ENCODE measurements at places on chromosomes 5 and 9.

GRCh38 chr9:82930116-82930515, 132.8 kb downstream of the RASEF start:
- DNase-seq: no peak

DNA sequence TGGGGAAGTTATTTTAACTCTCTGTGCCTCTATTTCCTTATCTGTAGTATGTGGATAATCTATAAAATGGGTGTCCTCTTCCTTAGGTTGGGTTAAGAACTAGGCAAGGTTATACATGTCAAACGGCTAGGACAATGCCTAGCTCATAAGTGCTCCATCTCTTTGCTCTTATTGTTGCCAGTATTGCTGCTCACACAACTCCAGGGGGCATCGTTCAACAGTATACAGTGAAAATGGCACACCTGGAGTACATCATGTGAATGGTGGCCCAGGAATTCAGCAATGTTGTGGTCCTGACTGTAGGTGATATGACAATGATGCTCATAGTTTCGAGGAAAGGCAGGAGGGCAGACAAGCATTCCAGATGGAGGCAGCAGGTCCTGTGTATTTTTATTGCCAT, 30.1 kb downstream of the SLIT3 start:
- no peak for DNase-seq

DNA sequence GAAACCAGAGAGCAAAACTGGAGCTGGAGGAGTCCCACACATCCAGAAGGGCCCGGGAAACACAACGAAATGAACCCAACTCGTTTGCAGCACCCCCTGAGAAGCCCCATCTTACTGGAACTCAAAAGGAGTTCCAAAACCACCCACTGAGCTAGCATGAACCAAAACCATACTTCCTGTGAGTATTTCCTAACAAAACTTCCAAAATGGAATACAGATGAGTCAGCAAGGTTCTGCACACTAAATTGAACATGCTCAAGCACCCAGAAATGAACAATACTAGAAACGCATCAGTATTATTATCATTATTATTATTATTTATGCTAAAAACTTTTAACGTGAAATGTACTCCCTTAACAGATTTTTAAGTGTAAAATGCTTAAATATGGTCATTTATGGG, 8.0 kb upstream of the SPOCK1 start:
- no peak for DNase-seq

DNA sequence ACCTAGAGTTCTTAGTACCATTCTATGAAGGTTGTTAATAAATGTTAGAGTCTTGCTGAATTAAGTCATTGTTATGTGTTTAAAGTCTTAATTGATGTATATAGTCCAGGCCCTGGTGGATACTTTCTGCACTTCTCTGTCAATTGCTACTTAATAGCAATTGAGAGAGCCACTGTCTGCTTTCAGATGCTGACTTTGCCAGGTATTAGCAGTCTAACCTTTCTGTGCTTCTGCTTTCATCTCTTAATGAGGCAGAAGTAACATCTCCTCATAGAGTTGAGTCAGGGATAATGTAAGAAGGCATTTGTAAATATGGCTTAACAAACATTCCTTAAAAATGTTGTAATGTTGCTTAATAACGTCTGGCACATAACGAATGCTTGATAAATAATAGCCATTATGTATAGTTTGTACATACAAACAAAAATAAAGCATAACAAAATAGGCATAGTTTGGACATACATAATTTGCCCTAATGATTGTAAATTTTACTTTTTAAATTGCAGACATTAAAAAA, 28.3 kb downstream of the RASGRF2 start:
- DNase-seq: no peak

DNA sequence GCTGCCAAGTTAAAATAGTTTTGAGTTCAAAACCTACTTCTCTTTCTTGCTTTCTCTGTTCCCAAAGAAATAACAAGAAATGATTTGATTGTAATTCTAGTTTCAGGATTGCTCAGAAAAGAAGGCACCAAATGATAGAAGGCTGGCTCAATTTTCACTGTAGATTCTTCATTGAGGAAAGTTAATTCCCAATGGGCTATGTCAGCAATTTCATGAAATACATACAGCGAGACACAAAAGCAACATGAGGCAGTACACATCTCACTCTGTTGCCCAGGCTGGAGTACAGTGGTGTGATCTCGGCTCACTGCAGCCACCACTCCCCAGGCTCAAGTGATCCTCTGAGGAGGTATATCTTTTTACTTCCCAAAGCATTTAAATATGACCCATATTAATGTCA, 1659.9 kb upstream of the C9orf72 start:
- no peak for DNase-seq

DNA sequence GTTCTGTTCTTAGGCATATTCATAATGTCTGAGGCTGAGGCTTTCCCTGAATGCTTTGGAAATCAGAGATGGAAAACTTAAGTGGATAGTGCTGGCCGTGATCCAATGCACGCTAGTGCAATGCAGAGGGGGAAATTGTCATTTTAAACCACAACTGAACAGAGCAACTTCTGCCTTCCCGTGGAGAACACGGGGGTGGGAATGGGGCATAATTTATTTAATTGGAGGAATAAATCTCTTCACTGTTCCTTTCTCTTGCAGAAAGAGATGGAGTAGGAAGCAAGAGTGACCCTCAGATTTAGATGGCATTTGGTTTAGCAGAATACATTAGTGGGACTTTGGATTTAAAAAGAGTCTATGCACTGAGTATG, 22.9 kb upstream of the NREP start:
- no peak for DNase-seq

DNA sequence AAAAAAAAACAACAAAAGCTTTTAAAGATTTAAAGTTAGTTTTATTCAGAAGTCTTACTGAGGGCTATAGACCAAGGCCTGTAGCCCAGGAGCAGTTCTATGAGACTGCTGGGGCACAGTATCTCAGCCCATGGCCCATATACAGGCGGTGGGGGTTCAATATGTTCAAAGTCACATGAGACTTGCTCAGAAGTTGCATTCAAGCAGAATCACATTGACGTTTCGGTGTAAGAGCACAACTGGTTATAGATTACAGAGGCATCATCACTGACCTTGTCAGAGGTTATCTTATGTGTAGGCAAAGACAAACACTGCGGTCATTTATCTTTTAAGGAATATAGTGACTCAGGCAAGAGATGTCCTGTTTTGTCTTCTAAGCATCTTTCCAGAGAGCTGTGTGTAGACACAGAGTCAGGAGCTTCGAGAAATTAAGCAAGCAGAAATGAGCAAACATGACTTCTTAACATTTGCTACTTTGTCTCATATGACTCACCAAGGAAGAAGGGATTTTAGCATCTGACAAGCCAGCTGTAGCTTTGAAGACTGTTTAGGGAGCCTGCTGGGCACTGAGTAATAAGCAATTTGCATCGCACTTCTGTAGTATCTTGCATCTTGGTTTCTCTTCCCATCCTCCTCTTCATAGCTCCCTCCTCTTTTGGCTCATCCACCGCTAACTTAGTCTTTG, 12.9 kb upstream of the F2RL1 start:
- DNase-seq: no peak
